RKO (cell line): ENCODE measurements at places on chromosomes 16 and 17.

DNA sequence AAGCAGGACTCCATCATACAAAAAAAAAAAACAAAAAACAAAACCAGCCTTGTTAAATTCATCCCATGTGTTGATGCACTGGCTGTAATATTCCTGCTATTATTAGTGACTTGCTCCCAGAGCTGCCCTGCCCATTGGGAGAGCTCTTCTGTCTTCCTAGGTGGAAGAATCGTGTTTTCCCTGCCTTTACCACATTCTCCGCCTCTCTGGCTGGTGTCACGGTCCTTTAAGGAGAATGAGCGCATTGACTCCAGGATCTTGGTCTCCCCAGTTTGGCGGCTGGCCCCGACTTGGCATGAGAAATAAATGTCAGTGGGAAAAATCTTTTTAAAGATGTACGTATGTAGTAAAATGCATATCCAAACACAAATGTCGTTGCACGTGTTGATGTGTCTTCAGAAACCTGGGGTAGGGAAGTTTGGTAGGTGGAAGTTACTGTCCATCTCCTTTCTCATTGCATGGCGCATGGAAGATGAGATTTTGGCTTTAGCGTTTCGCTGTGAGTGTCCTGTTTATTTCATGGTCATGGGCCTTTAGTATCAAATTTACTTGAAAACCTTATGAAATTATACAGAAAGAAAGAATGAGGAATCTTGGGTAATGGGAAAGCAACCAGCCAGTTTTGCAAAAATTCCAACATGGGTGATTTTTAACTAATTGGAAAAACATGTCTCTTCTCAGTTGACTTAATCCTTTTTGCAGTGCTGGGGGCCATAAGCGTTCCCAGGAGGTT is 15.5 kb downstream of the RMI2 start:
- no peak for DNase-seq

GRCh38 chr16:88508376-88508867 is 55.3 kb downstream of the ZFPM1 start:
- no peak for DNase-seq

DNA sequence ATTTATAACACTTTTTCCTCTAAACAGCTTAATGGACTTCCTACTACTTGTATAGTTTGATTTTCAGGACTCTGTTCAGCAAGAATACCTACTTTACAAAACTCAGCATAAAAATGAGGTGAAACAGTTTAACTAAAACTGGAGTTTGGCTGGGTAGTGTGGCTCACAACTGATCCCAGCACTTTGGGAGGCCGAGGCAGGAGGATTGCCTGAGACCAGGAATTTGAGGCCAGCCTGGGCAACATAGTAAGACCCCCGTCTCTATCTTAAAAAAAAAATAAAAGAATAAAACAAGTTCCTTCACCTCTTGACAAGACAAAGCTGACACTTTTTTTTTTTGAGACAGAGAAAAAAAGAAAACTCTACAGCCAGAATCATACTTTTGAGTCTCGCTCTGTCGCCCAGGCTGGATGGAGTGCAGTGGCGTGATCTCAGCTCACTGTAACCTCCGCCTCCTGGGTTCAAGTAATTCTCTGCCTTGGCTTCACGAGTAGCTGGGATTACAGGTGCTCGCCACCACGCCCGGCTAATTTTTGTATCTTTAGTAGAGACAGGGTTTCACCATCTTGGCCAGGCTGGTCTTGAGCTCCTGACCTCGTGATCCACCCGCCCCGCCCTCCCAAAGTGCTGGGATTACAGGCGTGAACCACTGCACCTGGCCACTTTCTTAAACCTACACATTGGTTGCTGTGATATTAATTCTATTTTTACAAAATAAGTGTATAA is 2.6 kb downstream of the PDF start:
- no peak for DNase-seq

DNA sequence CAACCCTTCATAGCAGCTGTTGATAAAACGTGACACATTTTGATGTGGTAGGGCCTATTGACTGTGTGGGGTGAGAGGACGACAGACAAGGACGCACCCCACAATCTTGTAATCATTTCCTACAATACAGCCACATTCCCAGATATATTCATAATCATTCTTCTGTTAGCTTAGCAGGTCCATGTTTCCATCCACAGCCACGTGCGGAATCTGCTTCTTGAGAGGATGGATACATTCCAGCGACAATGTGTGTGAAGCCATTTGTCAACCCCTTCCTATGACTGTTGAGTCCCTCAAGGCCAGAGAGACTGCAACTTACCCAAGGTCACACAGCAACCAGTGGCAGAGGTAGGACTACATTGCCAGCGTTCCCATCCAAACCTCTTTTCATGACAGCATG is 8.7 kb upstream of the COPS3 start:
- DNase-seq: no peak

DNA sequence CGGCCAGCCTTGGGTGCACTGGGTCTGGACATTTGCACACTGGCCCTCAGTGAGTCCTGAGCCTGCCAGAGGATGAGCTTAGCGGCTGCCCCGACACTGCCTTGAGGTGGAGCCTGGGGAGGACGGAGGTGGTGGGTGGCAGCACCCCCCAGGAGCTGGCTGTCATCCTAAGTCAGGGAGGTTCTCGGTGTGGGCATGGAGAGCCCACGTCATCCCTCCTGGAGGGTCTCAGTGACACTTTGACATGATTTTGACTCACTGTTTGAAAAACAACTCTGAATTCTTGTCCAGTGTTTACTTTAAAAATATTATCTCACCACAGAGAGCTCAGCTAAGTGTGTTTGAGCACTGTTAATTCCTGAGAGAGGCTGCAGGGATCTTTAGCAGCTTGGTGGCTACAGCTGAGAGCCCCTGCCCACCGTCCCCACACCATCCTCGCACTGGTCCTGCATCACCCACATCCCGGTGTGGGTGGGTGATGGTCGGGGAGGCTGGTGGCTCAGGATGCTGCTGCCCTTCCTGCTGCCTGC is 63.1 kb downstream of the BANP start:
- no peak for DNase-seq

DNA sequence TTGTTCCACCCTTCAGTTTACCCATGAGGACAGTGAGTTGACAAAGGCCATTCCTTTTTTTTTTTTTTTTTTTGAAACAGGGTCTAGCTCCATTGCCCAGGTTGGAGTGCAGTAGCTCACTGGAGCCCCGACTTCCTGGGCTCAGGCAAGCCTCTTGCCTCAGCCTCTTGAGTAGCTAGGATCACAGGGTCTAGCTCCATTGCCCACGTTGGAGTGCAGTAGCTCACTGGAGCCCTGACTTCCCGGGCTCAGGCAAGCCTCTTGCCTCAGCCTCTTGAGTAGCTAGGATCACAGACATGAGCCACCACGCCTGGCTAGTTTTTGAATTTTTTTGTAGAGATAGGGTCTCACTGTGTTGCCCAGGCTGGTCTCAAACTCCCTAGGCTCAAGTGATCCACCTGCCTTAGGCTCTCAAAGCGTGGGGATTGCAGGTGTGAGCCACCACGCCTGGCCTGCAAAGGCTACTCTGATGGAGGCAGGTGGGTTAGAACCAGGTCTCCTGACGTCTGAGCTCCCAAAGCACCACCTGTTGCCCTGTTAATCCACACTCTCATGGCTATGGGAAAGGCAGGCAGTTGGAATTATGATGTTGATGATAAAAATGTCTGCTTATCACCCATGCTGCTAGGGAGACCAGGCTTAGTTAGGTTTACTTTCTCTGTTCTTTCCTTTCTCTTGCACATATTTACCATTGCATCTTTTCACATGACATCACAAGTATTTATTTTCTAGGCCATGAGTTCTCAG is 65.2 kb downstream of the KSR1 start:
- DNase-seq: no peak

DNA sequence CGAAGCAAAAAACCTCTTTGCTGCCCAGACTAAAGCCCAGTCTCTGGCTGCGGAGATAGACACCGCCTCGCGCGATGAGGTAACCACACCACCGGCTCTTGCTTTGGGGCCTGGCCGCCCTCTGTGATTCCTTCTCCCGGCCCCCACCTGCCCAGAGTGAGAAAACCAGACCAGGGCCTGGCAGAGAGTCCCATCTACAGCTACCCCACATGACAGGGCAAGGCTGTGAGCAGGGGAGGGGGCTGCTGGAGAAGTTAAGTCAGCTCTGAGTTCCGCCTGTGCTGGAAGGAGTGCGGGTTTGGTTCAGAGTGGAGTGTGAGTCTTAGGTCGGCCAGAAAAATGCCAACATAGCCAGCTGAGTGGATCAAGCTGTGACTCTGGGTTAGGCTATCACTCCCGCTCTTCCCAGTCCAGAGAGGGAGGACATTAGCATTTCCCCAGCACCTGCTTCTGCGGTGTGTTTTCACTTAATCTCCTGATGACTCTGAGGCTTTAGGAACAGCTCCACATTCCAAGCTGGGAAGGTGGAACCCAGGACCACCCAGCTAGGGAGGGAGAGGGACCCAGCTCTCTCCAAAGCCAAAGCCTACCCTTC is 139.0 kb downstream of the RAB11FIP4 start:
- DNase-seq: no peak

GRCh38 chr16:48408688-48409087 is 23.5 kb upstream of the SIAH1 start:
- no peak for DNase-seq

DNA sequence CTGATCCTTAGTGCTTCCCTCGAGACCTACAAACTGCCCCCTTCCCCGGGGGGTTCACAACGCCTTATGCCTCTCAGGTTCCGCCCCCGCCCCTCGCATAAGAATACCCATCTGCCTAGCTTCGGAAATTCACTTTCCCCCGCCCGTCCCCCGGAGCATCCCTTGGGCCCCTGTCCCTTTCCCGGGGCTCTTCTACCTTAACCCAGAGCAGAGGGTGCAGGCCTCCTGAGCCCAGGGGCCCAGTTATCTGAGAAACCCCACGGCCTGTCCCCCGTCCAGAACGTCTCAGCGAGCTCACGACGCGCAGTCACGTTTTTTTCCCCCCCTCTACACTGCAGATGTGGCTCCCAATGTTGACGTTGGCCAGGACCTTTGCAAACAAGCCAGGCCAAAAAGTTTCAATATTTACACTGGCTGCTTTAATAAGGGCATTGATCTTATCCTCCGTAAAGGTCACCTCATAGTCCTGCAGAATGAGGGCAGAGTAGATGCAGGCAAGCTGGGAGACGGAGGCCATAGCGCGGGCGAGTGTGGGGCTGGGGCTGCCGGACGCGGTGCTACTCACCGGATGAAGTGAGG is 1.4 kb upstream of the NBR1 start:
- DNase-seq: peak; percentile 72

DNA sequence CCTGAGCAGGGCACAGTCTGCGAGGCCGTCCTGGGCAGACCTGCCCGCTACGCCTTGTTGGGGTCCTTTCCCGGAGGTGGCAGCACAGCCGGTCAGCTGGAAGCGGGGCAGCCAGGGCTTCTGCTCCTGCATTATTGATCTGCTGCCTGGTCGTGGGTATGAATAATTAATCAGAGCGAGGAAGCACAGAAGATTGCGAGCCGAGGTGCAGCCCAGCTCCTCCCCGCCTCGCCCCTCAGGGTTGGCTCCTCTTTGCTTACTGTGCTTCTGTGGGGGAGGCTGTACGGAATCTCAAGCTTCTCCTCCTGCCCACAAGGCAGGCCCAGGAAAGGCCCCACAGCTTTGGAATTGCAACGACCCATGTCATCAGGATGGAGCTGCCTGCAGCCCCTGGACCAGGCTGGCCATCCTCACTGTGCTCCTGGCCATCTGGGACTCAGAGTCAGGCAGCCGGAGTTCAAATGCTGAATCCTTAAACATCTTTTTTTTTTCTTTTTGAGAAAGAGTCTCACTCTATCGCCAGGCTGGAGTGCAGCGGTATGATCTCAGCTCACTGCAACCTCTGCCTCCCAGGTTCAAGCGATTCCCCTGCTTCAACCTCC is 25.6 kb downstream of the TRARG1 start:
- no peak for DNase-seq

DNA sequence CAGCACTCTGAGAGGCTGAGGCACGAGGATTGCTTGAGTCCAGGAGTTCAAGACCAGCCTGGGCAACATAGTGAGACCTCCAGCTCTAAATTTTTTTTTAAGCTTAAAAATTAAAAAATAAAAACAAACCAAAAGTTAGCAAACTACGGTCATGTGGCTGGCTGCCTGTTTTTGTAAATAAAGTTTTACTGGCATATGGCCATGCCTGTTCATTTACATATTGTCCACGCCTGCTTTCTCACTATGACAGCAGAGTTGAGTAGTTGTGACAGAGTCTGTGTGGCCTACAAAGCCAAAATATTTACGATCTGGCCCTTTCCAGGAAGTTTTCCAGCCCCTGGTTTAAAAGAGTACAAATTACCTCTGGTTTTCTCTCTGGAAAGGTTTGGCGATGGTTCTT is 3.3 kb downstream of the SLX4 start:
- DNase-seq: no peak

GRCh38 chr16:55136356-55137150 is 187.4 kb upstream of the IRX6 start:
- no peak for DNase-seq

GRCh38 chr17:8914554-8914953 is 47.1 kb upstream of the PIK3R6 start:
- DNase-seq: no peak

DNA sequence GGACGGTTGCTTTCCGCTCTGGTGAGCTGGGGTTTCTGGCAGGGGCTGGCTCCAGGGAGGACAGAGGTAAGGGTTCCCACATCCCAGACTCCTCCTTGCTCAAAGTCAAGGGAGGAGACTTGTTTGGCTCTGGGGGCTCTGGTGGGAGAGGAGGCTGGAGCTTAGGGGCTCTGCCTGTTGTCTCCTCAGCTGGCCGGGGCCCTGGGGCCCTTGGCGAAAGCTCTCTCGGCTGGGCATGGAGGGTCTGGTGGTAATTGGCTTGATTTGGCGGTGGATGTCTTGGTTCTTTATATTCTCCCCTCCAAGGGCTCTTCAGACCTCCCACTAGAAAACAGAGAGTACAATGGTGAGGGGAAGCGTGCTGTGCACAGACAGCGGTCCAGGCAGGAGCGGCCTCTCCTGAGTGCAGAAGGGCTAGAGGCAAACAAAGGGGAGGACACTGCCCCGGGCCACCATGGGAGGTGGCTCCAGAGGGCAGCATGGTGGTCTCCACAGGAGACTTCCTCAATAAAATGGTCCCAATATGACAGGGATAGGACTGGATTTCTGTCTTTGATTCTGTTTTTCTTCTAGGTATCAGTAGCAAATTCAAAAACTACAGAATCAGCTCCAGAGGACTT is 5.7 kb upstream of the SPATA32 start:
- DNase-seq: no peak

DNA sequence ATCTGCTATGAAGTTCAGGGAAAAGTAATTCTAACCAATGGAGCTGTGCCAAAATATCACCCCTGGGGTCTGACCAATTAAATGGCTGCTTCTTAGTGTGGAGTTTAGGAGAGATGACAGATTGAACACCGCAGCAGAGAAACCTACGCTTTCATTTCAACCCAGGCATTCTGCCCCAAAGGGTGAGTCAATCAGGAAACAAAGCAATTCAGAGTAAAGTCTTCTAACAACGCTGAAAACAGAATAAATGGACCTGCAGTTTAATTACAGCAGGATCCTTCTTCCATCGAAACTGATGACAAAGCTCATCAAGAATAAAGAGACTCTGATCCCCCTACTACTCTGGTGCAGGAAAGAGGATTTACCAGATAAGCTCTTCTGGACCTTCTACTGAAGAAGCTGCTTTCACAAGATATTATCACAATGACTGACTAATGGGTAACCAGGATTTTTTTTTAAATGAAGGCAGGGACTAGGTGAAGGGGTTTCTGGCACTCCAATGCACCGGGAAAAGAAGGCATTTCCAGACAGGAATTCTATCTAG is 16.7 kb downstream of the RFFL start:
- no peak for DNase-seq

- DNase-seq: no peak
These were observed 91.4 kb downstream of the CACNG3 start for GRCh38 chr16:24347556-24347955.
